ENCODE measurements at places on chromosomes 3 and 15.
A peak's percentile ranks its signal among the peaks of the same experiment; 100 is the strongest.

GRCh38 chr3:15676259-15676658, 74.7 kb downstream of the BTD start:
- DNase-seq: no peak

DNA sequence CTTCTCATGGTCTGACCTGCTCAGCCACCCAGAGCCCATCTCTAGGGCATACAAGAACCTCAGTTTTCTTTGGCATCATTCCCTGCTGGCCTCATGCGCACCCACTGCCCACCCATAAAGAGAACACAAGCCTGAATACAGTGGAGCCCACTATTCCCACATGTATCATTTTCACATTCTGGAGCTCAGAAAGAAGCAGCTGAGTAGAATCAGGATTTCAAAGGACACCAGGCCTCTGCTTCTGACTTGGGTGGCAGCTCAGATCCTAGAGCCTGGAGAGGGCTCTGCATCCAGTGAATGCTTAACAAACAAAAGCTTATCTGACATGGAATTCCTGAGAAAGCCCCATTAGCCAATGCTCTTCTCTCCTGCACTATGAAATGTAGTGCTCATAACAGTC, 34.7 kb downstream of the RBP2 start:
- DNase-seq: no peak

DNA sequence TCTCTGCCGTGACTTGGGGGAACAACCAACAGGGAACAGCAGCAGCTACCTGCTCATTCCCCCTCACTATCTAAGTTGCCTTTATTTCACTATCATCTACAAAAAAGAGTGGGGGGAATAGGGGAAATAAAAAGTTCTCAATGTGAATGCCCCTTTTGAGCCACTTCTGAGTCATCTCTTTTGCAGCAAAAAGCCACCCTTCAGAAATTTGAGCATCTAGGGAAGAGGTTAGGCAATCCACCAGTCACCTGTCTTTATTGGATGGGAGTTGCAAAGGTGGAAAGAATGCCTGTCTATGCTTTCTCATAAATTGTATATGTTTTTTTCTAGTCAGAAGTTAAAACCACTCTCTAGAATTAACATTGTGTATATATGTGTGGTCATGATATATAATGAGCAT, 41.1 kb downstream of the GPD1L start:
- DNase-seq: peak; percentile 7

- DNase-seq: no peak
These were observed 235.6 kb downstream of the CLSTN2 start for GRCh38 chr3:140170612-140171011.

DNA sequence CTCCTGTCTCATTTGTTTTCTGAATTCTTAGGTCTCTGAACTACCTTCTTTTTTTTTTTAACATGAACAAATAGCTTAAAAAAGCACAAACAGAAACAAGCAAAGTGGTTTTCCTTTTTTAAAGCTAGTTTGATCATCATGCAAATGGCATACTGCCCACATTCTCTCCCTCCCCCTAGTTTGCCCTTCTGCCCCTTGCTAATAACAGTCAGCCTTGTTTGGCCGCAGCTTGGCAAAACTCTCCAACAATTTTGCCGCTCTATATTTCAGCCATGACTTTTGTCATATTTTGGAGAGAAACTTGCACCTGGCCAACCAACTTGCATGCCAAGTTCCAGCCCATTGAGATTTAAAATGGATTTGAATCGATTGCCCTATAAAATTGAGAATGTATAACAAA, 666.0 kb upstream of the NR2F2 start:
- no peak for DNase-seq

- no peak for DNase-seq
These were observed 12.8 kb downstream of the CCRL2 start for GRCh38 chr3:46419816-46420215.

DNA sequence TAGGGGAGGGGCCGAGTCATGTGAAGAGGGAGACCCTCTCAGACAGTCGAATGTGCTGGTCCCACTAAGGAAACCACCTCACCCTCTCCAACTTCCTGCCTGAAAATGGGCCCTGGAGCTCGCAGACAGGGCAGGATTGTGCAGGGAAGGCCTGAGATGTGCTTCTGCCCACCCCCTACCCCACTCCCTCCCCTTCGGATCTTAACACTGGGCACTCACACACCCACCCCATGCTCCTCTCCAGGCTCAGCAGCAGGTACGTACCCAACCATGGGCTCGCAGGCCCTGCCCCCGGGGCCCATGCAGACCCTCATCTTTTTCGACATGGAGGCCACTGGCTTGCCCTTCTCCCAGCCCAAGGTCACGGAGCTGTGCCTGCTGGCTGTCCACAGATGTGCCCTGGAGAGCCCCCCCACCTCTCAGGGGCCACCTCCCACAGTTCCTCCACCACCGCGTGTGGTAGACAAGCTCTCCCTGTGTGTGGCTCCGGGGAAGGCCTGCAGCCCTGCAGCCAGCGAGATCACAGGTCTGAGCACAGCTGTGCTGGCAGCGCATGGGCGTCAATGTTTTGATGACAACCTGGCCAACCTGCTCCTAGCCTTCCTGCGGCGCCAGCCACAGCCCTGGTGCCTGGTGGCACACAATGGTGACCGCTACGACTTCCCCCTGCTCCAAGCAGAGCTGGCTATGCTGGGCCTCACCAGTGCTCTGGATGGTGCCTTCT, 20.0 kb downstream of the ATRIP start:
- DNase-seq: peak; percentile 64

- DNase-seq: no peak
These were observed 366 bp downstream of the TM6SF1 start for GRCh38 chr15:83107841-83108181.

GRCh38 chr3:159987291-159987711, 1.3 kb upstream of the IL12A start:
- DNase-seq: peak; percentile 14

DNA sequence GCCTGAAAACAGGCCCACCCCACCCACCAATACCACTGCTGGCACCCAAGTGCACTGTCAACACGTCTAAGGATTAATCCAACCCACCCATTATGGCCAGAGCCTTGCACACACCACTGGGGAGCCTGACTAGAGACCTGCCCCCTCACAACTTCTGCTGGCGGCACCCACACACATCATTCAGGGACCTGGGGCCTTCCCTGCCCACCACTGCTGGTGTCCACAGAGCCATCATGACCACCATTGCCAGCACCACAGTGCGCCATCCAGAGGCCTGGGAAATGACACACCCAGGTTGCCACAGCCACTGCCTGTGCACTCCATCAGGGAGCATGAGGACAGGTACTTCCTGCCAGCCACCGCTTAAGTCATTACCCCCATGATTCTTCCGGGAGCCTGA, 67.0 kb upstream of the IMPG2 start:
- DNase-seq: no peak

DNA sequence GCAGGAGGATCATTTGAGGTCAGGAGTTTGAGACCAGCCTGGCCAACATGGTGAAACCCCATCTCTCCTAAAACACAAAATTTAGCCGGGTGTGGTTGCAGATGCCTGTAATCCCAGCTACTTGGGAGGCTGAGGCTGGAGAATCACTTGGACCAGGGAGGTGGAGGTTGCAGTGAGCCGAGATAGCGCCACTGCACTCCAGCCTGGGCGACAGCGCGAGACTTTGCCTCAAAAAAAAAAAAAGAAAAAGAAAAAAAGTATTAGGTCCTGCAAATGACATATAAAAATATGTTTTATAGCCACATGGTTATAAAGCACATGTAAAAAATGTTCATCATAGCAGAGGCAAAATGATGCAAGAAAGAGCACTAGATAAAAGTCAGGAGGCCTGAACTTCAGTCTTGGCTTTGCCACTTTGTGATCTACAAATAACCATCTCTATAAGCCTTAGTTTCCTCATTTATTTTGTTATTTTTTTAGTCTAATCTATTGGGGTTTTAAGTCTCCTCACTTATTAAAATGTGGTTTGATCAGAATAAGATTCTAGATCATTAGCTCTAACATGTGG, 4.9 kb downstream of the SLC12A6 start:
- DNase-seq: no peak
